Colonic mucosa (tissue), 4 donors: ENCODE measurements at places on chromosomes 7 and 10. TPM values are rescaled to one million over a fixed set of nuclear protein-coding genes. Genes with fewer than 3 reads are reported as not detected.
A peak's percentile ranks its signal among the peaks of the same experiment; 100 is the strongest.

DNA sequence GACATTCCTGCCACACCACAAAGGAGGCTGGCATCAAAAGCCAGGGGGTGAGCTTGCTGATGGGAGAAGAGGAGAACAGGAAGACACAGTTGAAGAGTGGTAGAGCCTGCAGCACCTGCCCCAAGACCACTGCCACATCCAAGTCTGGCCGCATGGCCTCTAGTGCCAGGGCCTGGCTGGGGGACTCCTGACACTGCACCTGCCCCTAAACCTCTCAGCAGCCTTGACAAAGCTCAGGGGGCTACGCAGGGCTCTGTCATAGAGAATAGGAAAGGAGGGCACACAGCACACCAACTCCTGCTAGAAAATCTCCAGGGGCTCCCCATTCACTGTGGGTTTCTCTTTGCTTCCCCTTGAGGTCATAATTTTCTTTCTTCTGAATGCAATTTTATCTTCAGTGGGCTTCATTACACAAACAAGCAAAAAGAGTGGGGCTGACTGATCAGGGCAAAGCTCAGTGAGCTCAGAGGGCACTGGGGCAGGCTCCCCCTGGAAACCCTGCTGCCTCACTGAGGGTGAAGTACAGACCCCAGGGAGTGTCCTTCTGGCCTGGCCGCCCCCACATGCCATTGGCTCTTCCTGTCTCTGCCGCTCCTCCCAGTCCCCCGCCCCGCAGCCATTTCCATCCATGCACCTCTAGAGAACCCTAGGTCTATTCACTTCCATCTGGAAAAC, 37.2 kb downstream of the VOPP1 start:
- no peak for DNase-seq

DNA sequence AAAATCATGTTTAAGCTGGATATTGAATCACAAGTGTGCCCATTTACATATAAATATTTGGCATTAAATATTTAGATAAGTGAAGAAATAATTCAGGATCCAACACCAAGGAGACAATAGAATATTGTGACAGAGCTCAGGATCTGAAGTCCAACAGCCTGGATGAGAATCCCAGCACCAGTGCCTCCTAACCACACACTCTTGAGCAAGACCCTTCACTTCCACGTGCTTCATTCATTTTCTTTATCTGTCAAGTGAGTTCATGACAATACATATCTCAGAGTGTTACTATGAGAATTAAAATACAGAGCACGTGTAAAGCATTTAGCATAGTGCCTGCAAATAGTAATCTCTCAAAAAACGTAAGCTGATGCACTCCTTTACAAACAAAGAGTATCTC, 78.4 kb upstream of the IKZF1 start:
- DNase-seq, result no peak

The ANKRD30A gene
- total RNA-seq, result not detected

DNA sequence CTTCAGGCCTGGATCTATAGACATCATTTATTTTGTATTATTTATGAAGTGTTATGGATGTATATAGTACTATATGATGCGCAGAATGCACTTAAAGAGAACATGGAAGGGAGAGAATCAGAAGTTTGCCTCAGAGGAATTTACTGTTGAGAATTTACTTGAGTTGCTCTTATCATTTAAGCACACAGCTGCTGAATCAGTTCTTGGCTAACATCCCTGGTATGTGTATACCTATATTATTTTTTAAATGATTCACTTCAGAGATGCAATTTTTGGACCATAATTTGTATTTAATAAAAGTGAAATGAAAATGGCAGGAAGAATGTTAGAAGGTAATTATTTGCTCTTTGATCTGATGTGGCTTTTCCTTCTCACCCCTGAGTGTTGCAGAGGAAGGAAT, 191.6 kb downstream of the BICC1 start:
- no peak for DNase-seq

The AKR1E2 gene
- 8.6 TPM for total RNA-seq

GRCh38 chr7:105782391-105783042, 93.9 kb downstream of the ATXN7L1 start:
- DNase-seq, result no peak

The AOAH gene
- total RNA-seq, result 22.2 TPM

The BTBD16 gene
- total RNA-seq, result 0.13 TPM

DNA sequence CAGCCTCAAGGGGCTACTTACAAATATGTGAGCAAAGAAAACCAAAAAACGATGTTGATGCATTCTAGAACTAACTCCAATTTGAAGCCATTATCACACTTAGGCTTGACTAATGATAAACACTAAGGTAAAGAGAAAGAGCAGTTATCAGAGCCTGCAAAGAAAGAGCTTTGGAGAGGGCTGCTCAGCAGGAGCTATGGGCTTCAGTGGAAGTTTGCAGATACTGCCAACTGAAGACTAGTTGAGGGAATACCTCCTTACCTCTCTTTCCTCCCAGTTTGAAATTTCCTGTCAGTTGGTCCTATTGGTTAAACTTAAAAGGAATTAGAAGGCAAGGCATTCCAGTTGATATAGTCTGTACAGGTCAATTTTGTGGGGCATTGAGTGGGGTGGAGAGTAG, 498.1 kb upstream of the POT1 start:
- DNase-seq, result no peak

The NODAL gene
- total RNA-seq, result 0.17 TPM

- no peak for DNase-seq
These were observed 4.9 kb upstream of the AKR1B1 start for GRCh38 chr7:134463751-134464150.

The CEP55 gene
- total RNA-seq, result 30.0 TPM

GRCh38 chr10:49389361-49389933, 6.4 kb downstream of the DRGX start:
- DNase-seq, result no peak

DNA sequence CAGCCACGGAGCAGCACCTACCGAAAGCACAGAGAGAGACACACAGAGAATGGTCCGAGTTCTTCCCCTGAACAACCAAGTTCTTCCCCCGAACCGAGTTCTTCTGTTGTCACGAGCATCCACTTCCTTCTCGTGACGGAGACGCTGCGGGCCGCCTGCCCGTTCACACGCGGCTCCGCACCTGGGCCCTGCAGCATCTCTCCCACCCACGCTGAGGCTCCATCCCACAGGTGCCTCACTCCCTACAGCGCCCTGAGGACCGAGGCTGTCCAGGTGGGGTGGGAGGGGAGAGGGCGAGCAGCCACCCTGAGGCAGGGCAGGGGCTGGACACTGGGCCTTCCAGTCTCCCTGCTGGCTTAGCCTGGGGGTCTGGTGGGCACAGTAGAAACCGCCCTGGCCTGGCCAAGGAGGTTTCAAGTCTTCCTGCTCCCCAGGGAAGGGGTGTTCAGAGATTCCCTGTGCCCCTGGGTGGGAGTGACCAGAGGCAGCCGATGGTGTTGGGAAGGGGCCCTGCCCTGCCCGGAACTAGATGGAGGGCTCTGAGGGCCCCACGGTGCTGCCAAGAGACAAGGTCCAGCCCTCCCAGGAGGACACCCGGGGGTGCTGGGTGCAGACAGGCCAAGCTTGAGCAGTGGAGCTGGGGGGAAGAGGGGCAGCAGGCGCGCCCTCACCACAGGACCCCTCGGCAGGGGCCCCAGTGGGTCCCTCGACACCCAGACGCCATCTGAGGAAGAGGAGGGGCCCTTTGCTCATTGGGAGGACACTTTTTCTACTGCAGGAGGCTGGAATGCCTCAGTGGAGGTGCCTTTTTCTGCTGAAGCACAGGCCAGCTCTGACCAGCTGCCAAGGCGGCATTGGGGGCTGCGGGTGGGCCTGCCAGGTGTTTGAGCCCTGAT, 5.2 kb upstream of the NKX6-2 start:
- DNase-seq, result no peak

The ACSM6 gene
- total RNA-seq, result not detected

- no peak for DNase-seq
These were observed 83.0 kb upstream of the PHYHIPL start for GRCh38 chr10:59093461-59093860.

DNA sequence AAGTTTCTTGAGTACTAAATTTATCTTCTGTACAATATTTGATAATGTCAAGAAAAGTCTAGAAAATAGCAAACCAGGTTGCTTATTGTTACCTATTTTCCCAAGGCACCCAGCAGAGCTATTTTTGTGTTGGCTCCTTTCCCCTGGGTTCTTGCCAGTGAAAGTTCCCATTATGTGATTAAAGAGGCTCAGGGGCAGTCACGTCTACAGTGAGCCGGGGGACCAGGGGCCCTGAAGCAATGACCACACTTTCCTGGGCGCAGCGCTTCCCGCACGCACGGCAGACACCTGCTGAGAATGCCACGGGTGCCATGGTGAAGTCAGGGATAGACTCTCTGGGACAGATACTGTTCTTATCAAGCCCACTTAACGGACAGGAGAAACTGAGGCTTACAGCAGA, 10.4 kb upstream of the CNPY1 start:
- no peak for DNase-seq

The HOXA7 gene
- 24.4 TPM for total RNA-seq

The DDC gene
- total RNA-seq, result 90.2 TPM

- no peak for DNase-seq
These were observed 246.8 kb downstream of the MAD1L1 start for GRCh38 chr7:1985936-1986335.

- DNase-seq, result no peak
These were observed 1.2 kb upstream of the CALU start for GRCh38 chr7:128737867-128738385.

GRCh38 chr10:45433716-45434469, 59.9 kb downstream of the ALOX5 start:
- no peak for DNase-seq

The RPEL1 gene
- total RNA-seq, result not detected

The MRC1 gene
- 9.2 TPM for total RNA-seq

The GIMAP4 gene
- total RNA-seq, result 6.6 TPM

GRCh38 chr7:39703144-39703543, 79.8 kb downstream of the RALA start:
- DNase-seq, result no peak

- no peak for DNase-seq
These were observed 11.6 kb downstream of the TYW1 start for GRCh38 chr7:67008260-67008659.

DNA sequence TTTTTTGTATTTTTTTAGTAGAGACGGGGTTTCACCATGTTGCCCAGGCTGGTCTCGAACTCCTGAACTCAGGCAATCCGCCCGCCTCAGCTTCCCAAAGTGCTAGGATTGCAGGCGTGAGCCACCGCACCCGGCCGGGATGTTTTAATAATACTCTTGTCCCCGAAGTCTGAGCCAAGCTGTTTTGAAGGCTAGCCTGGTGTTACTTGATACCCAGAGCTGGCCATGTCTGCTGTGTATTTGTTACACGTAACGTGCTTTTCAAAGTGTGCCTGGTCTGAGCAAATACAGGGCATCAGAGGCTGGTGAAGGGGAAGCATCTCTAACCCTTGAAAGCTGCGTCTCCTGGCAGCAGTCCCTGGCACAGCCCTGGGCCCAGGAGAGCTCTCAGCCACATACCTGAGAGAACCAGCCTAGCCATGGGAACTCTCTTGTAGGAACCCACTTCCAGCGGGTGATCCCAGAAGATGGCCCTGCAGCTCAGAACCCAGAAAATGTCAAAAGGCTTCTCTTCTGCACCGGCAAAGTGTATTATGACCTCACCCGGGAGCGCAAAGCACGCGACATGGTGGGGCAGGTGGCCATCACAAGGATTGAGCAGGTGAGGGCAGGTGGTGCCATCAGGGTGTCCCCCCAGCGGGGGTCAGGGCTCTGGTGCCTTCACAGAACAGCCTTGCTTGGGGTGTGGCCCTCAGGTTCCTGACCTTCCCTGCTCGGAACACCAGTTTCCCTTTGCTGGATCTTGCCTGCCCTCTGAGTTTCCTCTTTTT, 41.7 kb upstream of the ZMIZ2 start:
- no peak for DNase-seq

The PVRIG gene
- 1.4 TPM for total RNA-seq

The EPO gene
- not detected for total RNA-seq

GRCh38 chr7:99752356-99752755, 17.4 kb upstream of the CYP3A7 start:
- DNase-seq, result peak; percentile 68

DNA sequence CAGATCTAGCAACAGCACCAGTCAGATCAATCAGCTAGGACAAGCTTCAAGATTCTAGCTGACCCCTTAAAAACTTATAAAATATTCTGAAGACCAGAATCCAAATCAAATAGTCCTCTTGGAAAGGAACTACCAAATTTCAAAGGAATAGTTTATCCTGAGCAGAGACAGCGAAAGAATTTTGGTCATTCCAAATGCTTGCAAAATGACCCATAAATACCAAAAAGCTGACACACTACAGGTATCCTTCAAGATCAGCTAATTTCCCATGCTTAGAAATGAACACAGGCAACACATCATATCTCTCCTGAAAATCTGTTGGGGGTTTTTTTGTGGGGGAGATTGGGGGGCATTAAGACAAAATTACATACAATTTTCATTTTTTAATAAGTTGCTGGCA, 78.8 kb downstream of the PDSS1 start:
- no peak for DNase-seq

- DNase-seq, result peak; percentile 50
These were observed 5.7 kb downstream of the BLVRA start for GRCh38 chr7:43764039-43764761.

DNA sequence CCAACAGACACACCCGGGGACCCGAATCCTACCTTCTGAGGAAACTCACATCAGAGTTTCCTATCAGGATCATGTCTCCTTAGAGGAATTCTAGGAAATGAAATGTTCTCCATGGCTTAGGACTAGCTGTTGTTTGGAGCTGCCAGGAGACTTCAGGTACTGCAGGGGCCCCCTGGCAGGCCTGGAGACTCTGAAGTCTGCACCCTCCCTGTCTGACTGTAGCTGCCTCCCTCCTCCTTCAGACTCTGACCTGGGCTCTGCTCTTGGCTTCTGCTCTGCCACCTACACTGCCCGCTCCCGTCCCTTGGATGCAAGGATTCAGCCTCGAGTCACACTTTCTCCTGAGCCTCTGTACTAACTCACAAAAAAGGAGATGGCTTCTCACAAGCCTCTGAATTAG, 232.8 kb downstream of the INHBA start:
- DNase-seq, result no peak

DNA sequence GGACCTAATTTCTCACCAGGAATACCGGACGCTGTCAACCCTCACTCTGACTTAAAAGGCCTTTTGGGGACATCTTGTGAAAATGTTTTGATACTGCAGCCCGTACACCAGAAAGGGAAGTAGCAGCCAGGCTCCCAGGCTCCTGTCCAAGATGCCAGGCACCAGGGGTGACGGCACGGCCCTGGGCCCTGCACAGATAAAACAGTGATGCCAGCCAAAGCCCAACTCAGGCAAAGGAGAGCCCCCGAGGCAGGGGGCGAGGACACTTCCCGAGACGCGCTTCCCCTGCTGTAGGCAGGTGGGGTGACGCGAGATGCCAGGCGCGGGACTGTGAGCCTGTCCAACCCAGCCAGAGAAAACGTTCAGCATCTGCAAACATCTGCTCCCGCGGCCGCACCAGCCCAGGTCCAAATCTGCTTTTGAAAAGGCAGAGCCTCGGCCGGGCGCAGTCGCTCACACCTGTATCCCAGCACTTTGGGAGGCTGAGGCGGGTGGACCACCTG, 15.7 kb downstream of the ZFAND2A start:
- no peak for DNase-seq

DNA sequence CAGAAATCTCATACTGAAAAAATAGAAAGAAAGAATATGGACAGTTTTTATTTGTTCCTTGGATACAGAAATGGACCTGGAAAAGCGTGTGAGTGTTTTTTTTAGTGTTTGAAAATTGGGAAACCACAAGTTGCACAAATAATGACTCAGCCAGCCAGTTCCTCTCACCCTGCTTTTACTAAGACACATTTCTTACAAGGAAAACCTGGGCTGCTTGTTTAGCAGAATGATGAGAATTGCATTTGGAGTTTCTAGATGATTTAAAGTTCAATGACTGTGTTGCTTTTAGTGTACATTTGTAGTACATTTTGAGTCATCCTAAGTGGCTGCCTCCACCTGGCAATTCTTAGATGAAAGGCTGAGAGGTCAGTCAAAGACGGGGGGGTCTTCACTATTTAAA, 218.7 kb downstream of the ABCA13 start:
- DNase-seq, result no peak

The LZTS2 gene
- total RNA-seq, result 36.5 TPM

The PLCE1 gene
- total RNA-seq, result 45.5 TPM
